AG04449 (cell line): ENCODE measurements at places on chromosomes 3 and 15.
A peak's percentile ranks its signal among the peaks of the same experiment; 100 is the strongest.

- no peak for DNase-seq
Measured at GRCh38 chr3:71441217-71441924, 142.2 kb downstream of the FOXP1 start.

- no peak for DNase-seq
Measured at GRCh38 chr3:49700453-49701128, 11.2 kb downstream of the RNF123 start.

GRCh38 chr15:64009798-64010261, 36.5 kb downstream of the DAPK2 start:
- no peak for DNase-seq

GRCh38 chr3:129622933-129623332, 16.5 kb upstream of the PLXND1 start:
- no peak for DNase-seq

DNA sequence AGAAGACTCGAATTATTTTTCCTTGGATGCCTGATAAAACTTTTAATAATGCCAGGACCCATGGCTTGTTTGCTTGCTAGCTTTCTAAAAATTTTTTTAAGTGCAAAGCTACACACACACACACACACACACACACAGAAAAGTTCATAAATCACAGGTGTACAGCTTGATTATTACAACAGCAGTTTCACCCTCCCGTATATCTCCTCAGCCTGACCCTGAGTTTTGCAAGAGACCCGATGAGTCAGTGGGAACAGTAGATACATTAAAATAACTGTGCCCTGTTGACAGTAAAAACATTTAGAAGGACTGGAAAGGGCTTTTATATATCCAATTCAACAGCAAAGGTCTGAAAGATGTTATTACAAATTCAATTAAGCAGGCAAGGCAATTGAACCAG, 46.7 kb downstream of the EMC4 start:
- DNase-seq, result peak; percentile 41

GRCh38 chr3:160296591-160296990, 71.4 kb downstream of the C3orf80 start:
- DNase-seq, result peak; percentile 10

GRCh38 chr15:35281515-35281914, 196.4 kb upstream of the NANOGP8 start:
- DNase-seq, result no peak

GRCh38 chr15:60413231-60413824, 15.5 kb upstream of the ANXA2 start:
- no peak for DNase-seq

DNA sequence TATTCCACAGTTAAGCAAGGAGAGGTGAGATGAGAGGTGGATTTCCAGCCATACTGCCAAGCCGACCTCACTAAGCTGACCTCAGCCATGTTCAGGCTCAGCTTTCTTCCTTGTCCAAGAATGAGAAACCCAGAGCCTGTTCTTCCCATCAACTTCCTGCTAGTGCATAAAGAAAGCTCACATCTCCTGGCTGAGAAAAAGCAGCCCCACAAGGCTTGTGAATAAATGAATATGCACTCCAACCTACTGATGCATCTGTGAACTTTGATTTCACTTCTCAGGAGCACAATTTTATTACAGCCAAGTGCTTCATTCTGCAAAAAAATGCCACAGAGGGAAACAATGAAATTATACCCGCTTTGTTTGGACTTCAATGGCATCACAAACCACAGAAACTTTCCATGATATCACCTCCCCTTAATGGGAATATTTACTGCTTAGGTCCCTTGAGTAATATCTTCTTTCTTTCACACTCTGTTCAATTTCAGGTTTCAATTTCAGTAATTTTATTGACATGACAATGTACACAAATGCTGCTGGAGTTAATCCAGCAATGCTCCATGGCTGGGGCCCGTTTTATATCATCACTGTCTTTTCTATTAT, 437.0 kb upstream of the PPP2R3A start:
- DNase-seq, result no peak

GRCh38 chr3:42659451-42660130, 6.1 kb downstream of the ZBTB47 start:
- DNase-seq, result no peak

DNA sequence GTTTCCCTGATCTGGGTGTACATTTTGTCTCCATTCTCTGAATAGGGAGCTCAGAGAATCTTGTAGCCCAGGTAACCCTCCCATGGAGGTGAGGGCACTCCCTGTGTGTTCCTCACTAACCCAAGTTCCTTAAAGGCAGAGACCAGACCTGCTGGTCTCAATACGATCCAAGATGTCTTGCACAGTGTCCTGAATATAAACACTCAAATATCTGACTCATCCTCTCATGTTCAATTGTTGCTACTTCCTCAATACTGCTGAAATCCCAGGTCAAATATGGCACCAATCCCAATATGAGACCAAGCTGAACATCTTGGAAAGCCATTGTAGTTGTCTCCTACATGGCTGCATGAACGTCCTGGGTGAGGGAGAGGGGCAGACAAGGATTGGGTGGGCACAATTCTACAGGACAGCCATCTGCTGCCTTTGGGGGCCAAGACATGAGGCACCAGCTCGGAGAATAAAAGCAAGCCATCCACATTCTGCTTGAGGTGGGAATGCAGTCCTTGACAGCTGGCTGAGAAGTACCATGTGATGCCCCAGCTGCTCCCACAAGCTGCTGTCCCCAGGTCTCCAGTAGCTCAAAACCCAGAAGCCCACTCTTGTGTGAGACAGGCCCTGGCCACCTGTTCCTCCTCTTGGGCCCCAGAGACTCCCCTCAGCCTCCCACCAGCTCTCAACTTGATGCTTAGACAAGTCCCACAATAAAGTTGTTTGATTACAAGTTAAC, 18.2 kb downstream of the TBC1D2B start:
- DNase-seq, result no peak

GRCh38 chr15:31207246-31207645, 105.7 kb upstream of the TRPM1 start:
- no peak for DNase-seq

DNA sequence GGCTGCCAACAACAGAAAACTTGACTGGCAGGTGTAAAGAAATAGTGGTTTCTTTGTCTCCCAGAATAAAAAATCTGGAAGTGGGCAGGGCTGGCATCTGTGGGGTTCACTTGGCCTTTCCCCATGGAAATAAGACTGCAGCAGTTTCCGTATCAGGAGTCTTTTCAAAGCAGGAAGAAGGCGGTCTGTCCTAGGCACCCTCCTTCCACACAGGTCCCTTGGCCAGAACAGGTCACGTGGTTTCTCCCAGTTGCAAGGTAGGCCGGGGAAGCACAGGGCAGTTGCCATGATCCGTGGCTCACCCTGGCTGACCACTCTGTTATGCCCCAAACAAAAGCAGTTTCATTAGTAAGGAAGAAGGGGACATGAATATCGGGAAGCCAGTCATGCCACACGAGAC, 45.4 kb downstream of the ZDHHC19 start:
- DNase-seq, result no peak

DNA sequence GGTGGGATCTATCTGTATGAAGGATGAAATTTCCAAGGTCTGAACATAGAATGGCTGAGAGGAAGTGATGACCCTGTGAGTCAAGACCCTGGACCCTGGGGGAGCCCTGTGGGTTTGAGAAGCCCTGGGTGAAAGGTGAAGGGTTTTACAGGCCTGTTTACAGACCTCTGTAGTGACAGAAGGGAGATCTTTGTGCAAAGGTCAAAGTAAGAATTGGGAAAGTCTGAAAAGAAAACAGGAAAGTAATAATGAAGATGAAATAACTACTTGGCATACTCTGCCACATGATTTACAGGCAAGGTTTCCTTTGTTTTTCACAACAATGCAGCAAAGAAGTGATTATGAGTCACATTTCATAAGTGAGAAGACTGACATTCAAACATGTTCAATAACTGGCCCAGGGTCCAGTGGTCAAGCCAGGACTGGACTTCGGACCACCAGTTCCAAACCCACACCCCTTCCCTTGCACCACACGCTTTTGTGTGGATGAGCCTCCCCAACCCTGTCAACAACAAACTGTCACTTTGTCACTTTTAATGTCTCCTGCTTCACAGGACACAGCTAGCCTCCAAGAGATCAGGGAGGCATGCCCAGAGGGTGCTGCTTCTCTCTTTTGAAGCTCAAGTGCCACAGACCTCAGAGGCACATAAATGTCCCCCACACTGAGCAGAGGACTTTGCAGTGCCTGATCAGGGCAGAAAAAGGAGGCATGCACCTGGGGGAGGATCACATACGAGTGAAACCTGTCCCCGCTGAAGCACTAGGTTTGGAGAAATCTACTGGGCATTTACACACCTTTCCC, 21.5 kb downstream of the CD86 start:
- no peak for DNase-seq

- DNase-seq, result no peak
Measured at GRCh38 chr3:11155341-11156025, 1.2 kb downstream of the HRH1 start.

DNA sequence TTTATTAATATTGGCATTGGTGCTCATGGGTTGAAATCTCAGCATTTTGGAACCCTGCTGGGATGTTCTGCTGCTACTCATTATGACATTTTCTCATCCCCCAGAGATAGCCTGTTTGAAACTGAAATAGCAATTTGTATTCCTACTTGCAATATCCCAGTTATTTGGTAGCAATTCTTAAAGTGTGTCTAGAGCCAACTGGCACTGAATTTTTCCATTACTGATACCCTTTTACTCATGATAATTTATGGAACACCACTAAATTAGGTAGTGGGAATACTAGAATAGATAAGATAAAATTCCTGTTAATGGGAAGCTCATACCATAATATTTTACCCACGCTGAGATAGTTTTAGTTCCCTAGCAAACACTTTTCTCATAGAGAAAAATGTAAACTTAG, 309.3 kb downstream of the SV2B start:
- DNase-seq, result no peak

GRCh38 chr3:107987036-107987939, 103.5 kb downstream of the CD47 start:
- peak; percentile 87 for DNase-seq

GRCh38 chr15:76936671-76937070, 5.1 kb downstream of the RCN2 start:
- no peak for DNase-seq

GRCh38 chr3:12545473-12545791, at the start of gene MKRN2OS:
MKRN2OS (minus strand) TSS chr3:12545499; CDS start chr3:12545464, 35 bp downstream.
- DNase-seq, result no peak

DNA sequence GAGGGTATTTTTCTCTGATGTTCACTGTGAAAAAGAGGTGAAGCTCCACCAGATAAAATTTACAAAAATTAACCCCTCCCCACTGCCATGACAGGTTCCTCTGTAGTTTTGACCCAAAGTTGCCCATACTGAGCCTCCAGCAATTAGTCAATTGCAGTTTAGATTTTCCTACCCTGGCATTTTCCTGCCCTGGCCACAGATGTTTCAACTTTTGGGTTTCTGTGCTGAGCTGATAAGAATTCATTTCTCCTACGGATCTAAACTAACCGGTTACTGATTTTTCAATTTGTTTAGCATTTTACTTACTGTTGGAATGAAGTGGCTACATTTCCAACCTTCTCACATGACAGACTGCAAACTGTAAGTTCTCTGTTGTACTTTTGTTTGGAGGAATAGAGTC, 1346.1 kb upstream of the EPHA6 start:
- DNase-seq, result no peak

DNA sequence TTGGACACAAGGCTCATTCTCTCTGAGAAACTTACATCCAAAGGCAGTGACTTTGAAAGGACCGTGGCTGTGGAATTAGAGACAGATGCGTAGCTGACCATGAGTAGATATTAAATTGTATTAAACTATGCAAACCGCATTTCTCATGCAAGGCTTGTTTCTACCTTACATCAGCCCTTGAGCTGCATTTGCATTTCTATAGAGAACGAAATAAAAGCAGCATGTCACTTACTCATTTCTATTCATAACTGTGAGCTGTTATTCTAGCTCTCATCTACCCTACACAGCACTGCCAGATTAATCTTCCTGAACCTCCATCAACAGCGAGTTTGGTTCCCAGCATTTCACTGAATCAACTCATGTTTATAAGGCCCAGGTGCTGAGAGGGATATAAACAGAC, 72.3 kb downstream of the THSD4 start:
- DNase-seq, result no peak

DNA sequence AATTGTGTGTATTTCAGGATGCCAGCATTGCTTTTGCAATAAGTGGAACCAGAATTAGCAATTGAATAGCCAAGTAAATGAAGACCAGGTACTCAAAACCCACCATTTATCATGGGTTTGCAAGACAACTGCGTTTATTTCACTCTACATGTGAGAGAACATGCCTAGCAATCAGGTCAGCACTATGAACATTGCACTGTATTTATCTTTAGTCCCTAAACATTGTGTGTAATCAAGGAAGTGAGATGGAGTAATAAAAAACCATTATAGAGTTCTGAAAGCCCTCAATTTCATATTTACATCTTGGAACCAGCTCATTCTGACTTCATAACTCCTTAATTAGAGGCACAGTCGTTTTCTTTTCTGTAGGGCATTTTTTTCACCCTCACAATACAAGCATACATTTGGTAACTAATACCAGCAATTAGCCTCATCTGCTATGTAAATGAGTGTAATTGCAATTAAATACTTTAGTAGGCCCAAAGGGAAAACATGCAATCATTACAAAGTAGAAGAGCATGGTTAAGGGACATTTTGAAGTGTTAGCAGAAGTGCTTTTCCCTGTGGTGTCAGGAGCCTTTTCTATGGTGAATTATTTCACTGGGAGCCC, 153.1 kb upstream of the DPH6 start:
- DNase-seq, result no peak

- DNase-seq, result no peak
Measured at GRCh38 chr3:178475062-178475461, 61.2 kb upstream of the KCNMB2 start.

GRCh38 chr3:153599685-153600084, 437.7 kb downstream of the RAP2B start:
- peak; percentile 26 for DNase-seq

- no peak for DNase-seq
Measured at GRCh38 chr3:58163234-58163633, 47.5 kb downstream of the DNASE1L3 start.

- no peak for DNase-seq
Measured at GRCh38 chr3:52990637-52991036, 55.2 kb downstream of the SFMBT1 start.

DNA sequence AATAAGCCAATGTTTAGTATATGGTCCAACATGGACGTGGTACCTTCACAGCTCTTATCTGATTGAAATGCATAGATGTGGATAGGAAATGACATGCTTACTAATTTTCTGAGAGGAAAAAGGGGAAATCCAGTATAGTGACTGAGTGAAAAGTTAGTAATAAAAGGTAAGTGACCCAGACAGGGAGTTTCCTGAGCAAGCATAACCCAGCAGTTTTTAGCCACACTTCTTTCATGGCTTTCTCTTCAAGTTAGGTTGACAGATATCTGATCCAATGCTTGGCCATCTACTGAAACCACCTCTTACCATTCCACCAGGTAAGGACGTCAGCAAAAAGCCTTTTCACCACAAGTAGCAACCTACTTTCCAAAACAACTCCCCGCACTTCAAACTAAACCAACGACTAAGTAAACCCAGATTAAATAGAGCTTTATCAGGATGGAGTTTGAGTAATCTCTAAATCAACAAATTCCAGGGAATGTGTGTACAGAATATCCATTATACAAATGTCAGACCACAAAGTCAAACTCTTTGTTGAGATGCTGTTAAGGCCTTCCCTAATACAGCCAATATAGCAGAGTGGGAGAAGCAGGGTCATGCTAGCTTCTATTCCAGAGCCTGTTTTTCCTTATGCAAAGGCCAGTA, 329.7 kb downstream of the RORA start:
- no peak for DNase-seq
